ENCODE measurements at places on chromosomes 1 and 21.

DNA sequence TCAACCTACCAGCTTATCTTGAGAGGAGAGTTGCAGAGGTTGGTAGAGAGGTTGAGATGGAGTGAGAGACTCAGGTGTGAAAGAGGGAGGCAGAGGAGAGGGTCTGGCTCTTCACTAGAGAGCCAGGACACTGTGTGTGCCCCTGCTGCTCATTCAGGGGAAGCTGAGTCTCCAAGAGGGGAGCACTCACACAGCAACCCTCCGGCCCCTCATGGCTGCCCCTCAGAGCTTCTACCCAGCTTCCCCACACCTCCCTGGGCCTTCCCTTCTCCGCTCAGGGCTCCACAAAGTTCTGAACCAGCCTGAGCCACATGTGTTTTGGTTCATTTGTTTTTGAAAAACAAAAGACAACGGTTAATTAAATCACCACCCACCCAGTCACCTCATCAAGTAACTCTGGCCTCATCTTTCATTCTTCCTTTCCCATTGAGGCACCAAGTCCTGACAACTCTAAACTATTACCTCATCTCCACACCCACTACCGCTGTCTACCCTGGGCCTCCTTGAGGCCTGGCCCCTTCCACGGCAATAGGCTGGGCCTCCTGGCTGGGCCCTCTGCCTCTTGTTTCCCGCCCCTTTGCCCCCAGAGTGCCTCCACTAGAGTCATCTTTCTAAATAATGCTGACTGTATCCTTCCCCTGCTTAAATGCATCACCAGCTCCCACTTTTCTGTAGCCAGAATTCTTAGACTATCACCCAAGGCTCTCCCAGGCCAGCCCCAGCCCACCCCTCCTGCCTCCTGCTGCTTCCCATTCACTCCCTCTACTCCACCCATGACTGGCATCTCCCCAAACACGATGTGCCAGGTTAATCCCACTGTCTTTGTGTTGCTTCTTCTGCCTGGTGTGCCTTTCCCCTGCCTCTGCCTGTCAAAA, 33.0 kb downstream of the TNNT2 start:
- no peak for DNase-seq

DNA sequence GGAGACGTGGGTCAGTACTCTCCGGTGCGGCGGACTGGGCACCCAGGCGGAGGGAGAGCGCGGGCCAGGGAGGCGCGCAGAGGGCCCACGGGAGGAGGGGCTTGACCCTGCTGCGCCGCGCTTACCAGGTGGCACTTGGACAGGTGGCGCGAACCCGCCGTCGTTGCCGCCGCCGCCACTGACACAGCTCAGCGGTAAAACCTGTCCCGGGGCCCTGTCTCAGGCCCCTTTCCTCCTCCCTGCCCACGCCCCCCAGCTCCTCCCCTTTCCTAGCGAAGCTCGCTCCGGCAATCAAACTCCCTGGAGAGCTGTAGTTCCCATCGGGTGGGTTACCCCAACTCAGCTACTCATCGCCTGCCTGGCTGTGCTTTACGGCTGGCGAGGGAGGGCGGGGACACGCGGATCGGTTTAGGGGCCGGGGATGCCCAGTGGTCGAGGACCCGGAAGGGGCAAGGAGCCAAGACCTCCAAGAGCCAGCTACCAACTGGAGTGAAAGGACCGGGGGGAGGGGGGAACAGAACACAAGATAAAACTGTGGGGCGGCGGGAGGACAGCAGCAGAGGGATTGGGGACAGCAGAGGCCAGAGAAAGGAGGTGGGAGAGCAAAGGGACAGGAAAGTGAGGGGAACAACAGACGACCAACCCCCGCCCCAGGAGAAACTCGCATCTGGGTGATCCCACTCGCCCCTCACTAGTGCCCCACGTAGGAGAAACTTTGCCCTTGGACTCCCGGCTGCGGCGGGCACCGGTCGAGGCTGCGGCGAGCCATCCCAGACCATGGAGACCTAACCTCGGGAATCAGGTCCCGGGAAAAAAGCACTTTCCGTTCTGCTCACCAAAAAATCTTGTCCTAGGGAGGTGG, 2.9 kb downstream of the GFI1 start:
- DNase-seq: no peak

DNA sequence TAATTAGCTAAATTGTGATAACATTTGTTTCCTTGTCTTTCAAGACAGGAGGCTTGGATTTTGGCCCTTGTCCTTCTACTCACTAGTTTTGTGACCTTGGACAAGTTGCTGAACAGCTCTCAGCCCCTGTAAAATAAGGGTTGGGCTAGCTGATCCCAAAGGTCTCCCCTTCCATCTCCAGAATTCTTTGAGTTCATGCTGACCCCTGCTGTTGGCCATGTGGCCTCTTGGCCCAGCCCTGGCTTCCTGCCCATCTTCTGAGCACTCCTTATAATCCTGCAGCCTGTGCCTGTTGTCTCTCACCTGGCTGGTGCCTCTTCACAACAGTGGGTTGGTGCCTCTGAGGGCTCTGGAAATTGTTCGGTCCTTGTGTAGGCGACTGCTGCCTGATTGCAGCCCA, 10.1 kb downstream of the PTGFRN start:
- DNase-seq: no peak

GRCh38 chr1:58047265-58047858, 499.2 kb downstream of the OMA1 start:
- DNase-seq: no peak

GRCh38 chr1:231027971-231028370, 12.1 kb downstream of the FAM89A start:
- DNase-seq: no peak

- no peak for DNase-seq
Measured at GRCh38 chr1:209417761-209418160, 165.8 kb upstream of the CAMK1G start.

DNA sequence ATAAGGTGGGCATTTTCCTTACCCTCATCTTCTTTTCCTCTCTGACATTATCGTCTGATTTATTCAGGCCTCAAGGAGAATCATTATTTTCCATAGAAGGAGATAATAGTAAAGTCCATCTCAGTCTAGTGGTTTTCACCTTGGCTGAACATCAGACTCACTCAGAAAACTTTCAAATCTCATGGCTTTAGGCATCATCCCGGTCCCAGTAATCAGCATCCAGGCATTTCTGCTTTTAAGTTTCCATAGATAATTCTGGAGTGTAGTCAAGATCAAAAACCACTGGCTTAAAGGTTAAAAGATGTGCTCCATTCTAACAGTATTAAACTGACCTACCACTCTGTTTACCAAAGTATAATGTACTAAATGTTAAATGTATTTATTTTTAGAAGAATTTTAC, 49.4 kb downstream of the RNF2 start:
- no peak for DNase-seq

DNA sequence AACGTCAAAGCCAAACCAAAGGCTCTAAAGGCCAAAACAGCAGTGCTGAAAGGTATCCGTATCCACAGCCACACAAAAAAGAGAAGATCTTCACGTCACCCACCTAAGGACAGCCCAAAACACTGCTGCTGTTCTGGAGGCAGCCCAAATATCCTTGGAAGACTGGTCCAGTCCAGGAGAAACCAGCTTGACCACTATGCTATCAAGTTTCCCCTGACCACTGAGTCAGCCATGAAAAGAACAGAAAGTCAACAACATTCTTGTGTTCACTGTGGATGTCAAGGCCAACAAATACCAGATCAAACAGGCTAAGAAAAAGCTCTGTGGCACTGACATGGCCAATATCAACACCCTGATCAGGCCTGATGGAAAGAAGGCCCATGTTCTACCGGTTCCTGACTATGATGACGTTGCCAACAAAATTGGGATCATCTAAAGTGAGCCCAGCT, 32.1 kb downstream of the ARID4B start:
- no peak for DNase-seq

DNA sequence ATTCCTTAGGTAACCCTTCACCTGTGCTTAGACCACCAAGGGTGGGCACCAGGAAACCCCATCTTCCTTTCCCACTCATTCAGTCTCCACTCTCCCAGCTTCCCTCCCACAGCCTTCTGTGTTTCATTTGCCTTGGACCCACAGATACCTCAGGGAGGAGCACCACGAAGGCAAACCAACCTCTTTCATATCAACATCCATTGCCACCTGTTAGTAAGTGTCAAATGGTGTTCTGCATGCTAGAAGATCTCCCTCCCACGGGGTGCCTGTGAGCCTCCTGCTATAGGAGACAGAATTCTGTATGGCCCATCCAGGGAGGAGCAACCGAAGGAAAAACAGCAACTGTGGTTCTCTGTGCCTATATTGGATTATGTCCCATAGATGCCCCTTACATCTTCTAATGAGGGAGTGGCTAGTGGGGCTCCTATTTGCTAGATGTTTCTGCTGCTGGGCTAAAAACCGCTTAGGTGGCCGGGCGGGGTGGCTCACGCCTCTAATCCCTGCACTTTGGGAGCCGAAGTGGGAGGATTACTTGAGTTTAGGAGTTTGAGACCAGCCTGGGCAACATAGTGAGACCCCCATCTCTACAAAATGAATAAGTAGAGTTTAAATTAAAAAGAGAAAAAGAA, 25.6 kb upstream of the SCCPDH start:
- no peak for DNase-seq

DNA sequence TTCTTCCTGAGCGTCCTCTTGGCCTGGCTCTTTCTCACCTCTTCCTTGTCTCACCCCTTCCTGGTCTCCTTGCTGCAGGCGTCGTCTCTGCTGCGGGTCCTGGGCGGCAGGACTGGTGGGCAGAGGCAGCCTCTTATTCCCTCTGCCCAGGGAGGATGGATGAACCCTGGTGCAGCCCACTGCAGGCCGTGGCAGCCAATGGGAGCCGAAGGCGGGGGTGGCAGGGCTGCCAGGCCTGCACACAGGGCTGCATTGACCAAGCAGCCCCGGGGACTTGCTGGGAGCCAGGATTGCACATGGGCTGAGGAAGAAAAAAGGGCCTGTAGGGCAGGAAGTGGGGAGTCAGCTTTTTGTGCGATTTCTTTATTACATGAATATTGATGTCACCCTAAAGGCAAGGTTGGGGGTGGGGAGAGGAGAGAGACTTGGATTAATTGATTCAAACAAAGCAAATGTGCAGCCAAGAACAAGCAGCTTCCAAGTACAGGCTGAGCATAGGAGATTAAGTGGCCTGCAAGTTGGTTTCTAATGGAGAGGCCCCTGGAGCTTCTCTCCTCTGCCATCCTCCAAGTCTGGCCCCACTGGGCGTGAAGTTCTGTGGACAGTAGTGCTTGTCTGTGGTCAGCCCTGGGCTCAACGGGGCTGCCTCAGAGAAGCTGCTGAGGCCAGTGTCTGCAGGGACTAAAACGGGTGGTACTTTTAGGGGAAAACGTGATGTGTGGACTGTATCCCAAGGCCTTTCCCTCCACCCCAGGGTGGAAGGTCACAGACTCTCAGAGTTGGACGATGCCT, at the start of gene S100B:
S100B (minus strand) TSS at position 108 of the 792 bp plus-strand sequence. CDS start 2,667 bp downstream, outside the sequence.
- peak; percentile 54 for DNase-seq

- DNase-seq: no peak
Measured at GRCh38 chr1:19205845-19206244, 4.2 kb downstream of the UBR4 start.

DNA sequence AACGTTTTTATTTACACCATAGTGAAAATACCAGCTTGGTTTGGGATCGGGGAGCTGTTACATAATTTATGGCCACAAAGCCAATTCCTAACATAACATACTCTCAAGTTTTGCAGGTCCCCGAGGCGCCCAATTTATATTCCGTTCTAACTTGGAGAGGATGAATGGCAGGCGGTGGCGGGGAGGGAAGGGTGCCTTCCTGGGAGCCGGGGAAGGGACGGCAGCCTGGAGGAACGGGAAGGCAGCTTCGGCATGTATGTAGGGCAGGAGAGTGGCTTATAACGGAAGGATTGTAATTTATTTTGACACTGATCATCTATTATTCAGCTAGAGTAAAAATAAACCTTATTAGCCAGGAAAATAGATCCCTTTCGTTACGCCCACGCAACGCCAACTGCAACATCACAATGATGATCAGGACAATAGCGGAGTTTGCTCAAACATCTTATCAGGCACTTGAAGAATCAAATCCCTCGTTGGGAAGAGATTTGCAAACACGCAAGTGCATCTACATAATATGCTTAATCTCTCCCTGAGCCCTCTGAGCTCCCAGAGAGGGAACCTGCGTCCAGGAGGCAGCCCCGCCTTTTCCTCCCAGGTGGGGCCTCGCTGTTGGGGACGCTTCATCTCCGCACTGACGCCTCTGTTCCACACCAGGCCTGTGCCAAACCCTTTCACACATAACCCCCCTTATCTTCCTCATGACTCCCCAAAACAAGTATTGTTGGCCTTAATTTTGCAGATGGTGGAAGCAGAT, 93.7 kb upstream of the C1orf174 start:
- DNase-seq: no peak

GRCh38 chr1:42128964-42129363, 24.2 kb upstream of the GUCA2B start:
- DNase-seq: no peak

DNA sequence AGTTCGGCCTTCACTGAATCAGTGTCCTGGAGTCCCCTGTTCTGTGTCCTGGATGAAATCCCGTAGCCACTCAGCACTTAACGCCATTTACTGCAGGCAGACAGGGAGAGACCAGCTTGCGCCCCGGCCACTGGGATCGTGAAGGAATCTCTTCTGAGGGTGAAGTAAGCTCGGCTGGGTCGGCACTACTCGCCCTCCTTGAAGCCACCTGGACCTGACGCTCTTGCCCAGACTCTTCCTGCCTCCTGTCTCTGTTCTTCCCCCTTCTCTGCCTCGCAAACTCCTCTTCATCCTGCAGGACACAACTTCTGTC, 99.9 kb upstream of the ZBTB40 start:
- DNase-seq: no peak

- DNase-seq: no peak
Measured at GRCh38 chr1:116814926-116815723, 60.9 kb downstream of the CD2 start.

DNA sequence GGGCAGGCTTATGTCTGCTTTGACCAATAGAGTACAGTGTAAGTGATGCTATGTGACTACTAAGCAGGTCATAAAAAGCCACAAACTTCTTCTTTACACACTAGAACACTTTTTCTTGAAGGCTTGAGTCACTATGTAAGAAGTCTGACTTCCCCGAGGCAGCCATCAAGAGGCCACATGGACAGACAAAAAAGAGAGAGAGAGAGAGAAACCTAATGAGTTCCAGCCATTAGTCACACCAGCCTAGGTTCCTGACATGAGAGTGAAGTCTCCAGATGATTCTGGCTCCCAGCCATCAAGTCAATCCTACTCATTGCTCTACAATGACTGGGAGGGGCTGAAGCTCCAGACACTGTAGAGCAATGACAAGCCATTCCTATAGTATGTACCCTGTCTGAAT, 101.4 kb downstream of the LHX9 start:
- no peak for DNase-seq

DNA sequence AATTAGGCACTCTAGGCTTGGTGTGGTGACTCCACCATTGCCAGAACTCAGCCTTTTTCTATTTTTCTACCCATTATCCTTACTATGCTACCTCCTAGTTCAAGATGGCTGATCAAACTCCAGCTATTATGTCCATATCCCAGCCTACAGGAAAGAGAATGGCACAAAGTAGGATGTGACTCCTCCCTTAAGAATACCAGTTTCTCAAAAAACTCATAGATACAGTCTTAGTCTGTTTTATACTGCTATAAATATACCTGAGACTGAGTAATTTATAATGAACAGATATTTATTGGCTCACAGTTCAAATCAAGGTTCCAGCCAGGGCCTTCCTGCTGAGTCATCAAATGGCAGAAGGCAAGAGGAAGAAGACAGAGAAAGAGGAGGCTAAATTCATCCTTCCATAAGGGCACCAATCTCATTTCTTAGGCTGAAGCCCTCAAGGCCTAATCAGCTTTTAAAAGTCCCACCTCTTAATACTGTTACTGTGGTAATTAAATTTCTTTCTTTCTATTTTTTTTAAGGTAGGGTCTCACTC, 542.8 kb upstream of the BEND5 start:
- DNase-seq: no peak

GRCh38 chr1:49050041-49050440, 273.4 kb upstream of the BEND5 start:
- DNase-seq: no peak
